EL (cell line): ENCODE measurements at places on chromosomes 2 and 18.

- DNase-seq: peak; percentile 5
Observed at GRCh38 chr18:30358555-30358954, 684.0 kb downstream of the DSC3 start.

DNA sequence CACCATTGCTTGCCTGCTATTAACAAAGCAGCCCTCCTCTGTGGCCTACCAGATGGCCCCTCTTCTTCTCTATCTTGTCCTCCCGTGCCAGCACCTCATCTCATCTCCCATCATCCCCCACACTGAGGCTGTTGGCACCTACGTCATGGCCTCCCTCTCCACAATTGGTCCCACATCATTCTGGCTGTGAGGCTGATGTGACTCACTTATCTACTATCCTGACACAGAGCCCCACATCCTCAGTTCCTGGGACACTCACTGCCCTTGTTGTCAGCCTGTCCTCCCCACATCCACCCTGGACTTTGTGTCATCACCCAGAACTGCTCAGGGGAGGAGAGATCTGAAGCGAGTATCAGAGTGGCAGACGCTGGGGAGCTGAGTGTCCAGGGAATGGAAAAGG is 102.9 kb downstream of the MRO start:
- DNase-seq: peak; percentile 57

DNA sequence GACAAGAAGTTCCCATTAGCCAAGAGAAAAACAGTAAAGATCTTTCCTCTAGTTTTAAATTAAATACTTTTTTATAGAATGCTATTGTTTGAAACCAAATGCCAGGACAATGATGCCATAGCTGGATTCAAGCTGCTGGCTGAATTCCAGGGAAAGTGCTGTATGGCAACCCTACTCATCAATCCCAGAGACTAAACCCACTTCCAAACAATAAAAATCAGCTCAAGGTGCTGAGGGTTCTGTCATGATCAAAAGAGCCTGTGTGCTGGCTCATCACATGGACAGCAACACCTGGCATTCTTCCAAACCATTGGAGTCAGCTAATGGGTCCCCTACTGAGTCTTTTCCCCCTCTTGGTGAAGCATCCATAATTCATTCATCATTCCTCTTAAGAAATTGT is 53.7 kb upstream of the PARD3B start:
- DNase-seq: peak; percentile 80

DNA sequence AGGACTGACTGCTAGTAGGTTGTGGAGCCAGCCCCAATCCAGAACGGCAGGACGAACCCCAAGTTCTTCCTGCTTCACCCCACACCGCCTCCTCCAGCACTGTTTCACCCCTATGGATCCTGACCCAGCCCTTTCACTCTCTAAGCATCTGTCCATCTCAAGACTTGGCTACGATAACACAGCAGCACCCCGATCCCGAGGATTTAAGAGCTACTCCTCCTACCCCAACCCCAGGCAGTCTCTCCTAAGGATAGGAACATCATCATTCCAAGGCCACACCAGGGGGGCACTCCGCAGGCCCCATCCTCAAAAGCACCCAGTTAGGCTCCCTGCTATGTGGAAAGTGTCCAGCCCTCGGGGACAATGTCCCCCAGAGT is 645 bp downstream of the KCTD18 start:
- DNase-seq: peak; percentile 19

DNA sequence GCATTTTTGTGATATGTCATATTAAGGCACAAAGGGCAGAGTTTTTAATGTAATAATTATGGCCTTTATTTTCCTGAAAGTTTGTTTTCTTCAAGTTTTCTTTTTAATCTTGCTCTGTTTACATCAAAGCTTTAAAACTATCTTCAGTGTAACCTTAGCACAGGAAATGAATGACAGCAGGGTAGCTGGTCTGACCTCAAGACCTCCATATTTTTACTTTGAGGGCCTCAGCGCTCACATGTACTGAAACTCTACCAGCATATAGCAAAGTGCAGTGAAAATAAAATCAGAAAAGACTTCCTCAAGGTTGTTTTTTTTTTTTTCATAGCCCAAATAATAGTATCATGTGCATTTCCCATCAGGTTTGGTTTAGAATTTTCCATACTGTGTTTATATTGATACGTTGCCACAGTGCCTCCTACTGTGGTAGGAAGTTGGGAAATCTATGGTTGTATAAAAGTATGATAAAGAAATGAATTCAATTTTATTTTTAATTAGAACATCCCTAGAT is 163.4 kb downstream of the UBE2E3 start:
- DNase-seq: no peak

DNA sequence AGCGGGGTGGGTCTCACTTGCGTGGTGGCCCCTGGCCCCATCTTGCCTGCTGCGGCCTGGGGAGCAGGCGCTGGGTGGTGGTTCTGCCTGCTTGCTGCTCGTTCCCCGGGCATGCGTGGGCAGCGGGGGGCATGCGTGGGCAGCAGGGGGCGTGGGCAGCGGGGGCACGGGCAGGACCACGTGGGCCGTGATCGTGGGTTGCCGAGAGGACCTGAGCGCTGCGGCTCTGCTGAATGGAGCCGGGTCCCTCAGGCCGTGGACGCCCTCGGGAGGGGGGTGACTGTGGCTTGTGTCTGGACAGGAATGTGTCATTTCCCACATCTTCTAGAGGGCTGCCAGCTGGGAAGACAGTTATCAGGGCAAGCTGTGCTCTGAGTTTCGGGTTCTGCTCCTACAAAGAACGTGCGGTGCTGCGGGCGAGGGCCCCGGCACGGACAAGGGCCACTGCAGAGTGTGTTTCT is 8.3 kb upstream of the GAL3ST2 start:
- no peak for DNase-seq

GRCh38 chr18:51655327-51655698 is 457.8 kb upstream of the MEX3C start:
- DNase-seq: no peak

DNA sequence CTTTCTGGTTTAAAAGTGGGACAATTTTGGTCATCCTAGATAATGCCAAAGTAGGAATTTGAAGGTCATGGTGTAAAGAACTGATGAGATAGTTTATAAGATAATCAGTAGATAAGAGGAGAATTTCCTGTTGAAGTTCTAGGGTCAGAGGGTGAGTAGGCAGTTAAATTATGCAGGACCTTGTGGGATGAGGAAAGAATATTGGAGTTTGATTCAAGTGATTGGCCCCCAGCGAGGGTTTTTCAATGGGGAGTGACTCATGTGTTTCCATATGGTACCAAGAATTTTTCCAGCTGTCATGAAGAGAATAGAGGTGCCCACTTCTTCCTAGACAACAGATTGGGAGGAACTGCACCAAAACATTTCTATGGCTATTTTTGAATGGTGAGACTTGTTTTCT is 940.2 kb upstream of the ZEB2 start:
- DNase-seq: peak; percentile 89

DNA sequence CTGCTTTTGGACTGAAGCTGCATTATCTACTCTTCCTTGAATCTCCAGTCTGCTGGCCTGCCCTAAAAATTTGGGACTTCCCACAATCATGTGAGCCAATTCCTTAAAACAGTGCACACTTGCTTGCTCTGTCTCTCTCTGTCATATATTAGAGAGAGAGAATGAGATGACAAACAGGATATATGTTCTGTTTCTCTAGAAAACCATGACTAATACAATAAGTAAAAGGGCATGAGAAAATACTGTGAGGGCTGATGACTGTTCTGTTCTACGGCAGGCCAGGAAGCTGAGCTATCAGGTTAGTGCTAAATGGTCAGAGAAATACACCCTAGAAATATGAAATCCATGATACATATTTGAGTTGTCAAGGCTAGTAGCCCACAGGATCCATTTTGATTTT is 1896.8 kb upstream of the CELF4 start:
- peak; percentile 63 for DNase-seq

GRCh38 chr18:70292628-70293027 is 3.8 kb downstream of the SOCS6 start:
- DNase-seq: no peak

- DNase-seq: no peak
Observed at GRCh38 chr2:177320596-177320995, 56.1 kb upstream of the NFE2L2 start.

GRCh38 chr18:10558243-10558966 is 32.6 kb downstream of the NAPG start:
- no peak for DNase-seq

DNA sequence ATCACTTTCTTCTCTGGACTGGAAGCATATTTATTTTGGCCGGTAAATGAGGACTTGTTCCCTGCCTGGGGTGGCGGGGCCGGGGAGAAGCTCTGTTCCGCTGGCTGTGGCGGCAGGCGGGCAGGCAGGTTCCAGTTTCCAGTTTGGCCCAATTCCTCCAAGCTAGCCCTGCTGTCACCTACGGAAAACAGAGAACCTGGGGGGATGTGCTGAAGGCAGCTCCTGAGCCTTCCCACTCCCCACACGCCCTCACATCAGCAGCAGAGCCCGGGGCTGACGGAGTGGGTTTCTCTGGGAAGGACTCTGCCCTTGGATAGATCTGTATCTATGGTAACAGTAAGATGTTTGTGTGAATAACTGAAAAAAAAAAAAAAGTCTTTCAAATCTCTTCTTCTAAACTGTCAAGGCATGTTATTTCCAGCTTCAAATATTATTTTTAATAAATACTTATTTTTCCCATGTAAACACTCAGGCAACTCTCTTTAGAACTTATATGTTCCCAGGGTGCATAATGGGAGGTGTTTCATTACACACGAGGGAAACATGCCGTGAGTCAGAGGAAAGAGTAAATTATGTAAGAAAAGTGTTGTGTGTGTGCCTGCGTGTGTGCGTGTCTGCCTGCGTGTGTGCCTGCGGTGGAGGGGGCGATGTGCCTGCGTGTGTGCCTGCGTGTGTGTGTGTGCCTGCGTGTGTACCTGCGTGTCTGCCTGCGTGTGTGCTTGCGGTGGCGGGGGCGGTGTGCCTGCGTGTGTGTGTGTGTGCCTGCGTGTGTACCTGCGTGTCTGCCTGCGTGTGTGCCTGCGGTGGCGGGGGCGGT is 116.1 kb upstream of the ZNF516 start:
- DNase-seq: peak; percentile 24

- DNase-seq: no peak
Observed at GRCh38 chr2:149290662-149291061, 39.7 kb upstream of the LYPD6 start.

- peak; percentile 59 for DNase-seq
Observed at GRCh38 chr2:214377286-214377624, 33.6 kb upstream of the VWC2L start.

DNA sequence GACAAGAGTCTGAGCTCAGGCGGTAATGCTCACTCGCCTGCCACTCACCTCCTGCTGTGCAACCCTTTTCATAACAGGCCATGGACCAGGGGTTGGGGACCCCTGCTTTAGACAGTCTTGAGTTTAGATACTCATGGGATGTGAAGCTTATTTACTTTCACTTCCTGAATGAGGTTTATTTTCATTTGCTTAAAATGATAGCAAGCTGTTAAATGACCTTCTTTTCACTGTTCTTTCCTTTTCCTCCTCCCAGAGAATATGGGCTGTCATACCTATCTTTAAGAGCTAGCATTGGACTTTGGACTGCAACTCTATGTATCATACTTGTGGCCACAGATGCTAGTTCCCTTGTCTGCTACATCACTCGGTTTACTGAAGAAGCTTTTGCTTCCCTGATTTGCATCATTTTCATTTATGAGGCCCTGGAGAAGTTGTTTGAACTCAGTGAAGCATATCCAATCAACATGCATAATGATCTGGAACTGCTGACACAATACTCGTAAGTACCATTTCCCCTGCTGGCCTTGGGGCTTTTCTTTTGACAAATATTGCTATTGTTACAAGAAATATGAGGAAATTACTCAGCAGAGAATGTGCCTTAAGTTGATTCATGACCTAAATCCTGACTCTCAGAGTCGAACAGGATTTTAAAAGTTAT is 168.5 kb downstream of the DPP4 start:
- peak; percentile 55 for DNase-seq

- DNase-seq: no peak
Observed at GRCh38 chr2:171409436-171409971, 24.3 kb downstream of the METTL8 start.

DNA sequence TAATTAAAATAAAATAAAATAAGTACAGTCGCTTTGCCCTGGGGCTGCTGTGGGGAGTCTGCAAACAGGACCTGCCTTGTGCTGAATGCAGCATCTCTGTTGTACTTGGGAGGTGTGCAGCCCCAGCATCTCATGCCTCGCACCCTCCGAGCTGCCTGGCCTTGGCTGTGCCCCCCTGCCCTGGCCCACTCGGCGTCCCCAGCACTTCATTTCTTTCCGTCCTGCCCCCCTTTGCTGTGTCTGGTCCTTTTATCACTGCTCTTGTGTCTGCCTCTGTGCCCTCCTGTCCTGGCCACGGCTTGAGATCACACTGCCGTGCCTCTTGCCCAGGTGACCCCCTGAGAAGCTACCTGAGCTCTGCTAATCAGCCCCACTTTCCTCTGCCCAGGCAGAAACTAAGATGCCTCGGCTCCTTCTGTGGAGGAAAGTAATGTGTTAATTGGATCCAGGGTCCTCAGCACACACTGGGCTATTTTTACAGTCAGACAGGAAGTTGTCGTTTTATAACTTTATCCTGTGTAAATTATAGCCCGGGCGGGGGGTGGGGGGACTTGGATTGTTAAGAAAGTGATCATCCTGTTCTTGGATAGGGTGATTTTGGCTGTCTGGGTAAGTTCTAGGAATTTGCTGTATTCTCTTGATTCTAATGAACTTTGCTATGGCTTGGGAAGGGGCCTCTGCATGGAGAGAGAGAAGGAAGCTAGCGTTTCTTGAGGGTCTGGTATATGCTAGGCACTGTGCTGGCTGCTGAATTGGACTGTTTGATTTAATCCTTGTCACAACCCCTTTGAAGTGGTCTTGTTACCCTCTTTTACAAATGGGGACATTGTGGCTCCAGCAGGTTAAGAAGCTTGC is 69.4 kb downstream of the AGAP1 start:
- DNase-seq: no peak

GRCh38 chr2:15560140-15560987 is 770 bp downstream of the NBAS start:
- DNase-seq: peak; percentile 40

DNA sequence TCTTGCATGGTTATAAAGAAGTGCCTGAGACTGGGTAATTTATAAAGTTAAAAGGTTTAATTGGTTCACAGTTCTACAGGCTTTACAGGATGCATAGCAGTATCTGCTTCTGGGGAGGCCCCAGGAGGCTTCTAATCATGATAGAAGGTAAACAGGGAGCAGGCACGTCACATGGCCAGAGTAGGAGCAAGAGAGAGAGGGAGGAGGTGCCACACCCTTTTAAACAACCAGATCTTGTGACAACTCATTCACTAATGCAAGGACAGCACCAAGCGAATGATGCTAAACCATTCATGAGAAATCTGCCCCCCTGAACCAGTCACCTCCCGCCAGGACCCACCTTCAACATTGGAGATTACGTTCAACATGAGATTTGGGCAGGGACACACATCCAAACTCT is 141.1 kb downstream of the EN1 start:
- DNase-seq: no peak
